ENCODE measurements at places on chromosomes 16 and 17. TPM values are rescaled to one million over a fixed set of nuclear protein-coding genes. Genes with fewer than 3 reads are reported as not detected.
A peak's percentile ranks its signal among the peaks of the same experiment; 100 is the strongest.

Gene KCNH4
- 0.18 TPM for total RNA-seq

Gene CCL4L2
- 2.1 TPM for total RNA-seq

GRCh38 chr17:59424331-59424730 is 92.9 kb downstream of the YPEL2 start:
- peak overlapping the region; percentile 14 for H3K27ac ChIP-seq
- H3K27me3 ChIP-seq = no peaks in the 10 kb centered on the region
- no peak overlapping the region for H3K4me3 ChIP-seq

- DNase-seq = no peak
- peaks cover 9% of the 10 kb centered on the region for H3K27me3 ChIP-seq
- no peaks in the 10 kb centered on the region for H3K36me3 ChIP-seq
- no peak overlapping the region for H3K4me3 ChIP-seq
- H3K27ac ChIP-seq = no peak overlapping the region
- H3K4me1 ChIP-seq = no peaks in the 10 kb centered on the region
Measured at GRCh38 chr17:20123209-20123608, 114.0 kb downstream of the SPECC1 start.

DNA sequence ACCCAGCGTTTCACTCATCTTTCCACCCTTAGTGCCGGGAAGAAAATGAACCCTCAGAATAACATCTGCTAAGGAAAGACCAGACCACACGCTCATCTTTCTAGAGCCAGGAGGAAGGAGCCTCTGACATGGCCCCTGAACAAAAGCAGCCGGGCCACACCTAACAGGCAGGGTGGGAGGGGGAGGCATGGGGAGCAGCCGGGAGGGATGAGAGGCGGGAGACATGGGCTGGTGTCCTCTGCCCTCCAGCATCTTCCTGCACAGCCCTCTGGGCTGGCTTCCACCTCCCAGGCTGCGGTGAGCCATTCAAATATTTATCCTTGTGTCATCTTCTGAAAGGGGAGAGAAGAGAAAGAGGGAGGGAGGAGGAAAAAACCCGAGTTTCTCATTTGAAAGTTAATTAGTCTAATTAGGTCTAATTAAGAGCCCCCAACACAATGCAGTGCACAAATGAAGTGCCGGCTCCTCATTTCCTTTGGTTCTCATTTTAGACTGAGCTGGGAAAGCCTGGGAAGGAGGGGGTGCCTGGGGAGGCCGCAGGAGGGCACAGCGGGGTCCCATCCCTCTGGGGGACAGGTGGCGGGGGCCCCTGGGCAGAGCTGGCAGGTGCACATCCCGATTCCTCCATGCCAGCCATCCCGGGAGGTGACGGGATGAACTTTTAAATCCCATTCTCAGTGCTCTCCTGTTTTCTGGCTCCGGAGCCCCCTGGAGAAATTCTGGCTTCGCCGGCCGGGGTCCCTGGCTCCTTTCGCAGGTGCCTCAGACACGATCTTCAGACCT is 90.5 kb downstream of the ENGASE start:
- peaks cover 19% of the 10 kb centered on the region for H3K4me1 ChIP-seq
- H3K36me3 ChIP-seq = no peaks in the 10 kb centered on the region
- no peak overlapping the region for H3K27ac ChIP-seq
- H3K27me3 ChIP-seq = no peaks in the 10 kb centered on the region
- DNase-seq = no peak
- no peak overlapping the region for H3K4me3 ChIP-seq

DNA sequence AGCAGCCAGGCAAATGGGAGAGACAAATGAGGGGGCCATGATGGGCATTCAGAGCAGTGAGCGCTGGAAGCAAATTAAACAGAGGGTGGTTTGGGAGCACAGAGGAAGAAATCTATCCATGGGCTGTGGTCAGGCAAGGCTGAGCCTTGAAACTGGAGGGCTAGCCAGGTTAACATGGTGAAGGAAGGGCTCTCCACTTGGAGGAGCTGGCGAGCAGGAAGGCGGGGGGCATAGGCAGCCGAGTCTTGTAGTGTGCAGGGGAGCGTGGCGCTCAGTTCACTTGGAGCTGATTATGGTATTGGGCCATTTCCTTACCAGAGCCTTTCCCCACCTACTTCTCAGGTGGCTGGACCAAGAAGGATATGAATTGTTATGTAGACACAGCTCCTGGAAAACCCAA is 189.7 kb downstream of the SNX29 start:
- no peaks in the 10 kb centered on the region for H3K4me1 ChIP-seq
- no peak overlapping the region for H3K4me3 ChIP-seq
- no peak for DNase-seq
- peaks cover 2% of the 10 kb centered on the region for H3K36me3 ChIP-seq
- no peaks in the 10 kb centered on the region for H3K27me3 ChIP-seq

DNA sequence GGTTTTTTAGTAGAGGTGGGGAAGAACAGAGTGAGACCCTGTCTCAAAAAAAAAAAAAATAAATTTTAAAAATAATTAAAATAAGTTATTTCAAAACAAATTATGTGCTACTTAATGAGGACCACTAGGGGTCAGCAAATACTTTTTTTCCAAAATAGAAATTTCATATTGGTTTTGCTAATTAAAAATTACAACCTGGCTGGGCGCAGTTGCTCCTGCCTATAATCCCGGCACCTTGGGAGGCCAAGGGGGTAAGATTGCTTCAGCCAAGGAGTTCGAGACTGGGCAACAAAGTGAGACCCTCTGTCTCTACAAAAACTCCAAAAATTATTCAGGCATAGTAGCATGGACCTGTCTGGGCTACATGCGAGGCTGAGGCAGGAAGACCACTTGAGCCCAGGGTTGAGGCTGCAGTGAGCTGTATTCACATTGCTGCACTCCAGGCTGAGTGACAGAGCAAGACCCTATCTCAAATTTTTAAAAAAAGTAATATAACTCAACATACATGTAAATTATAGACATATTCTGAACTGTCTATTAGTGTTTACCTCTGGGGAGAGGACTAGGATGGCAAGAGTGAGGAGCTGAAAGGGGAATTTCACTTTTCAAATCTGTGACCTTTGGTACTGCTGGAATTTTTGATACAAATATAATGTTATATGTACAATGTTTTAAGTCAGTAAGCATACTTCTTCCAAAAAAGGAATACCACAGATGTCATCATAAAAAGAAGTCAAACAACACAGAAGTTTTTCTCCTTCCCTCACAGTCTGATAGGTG is 8.1 kb downstream of the MEIOB start:
- no peak for DNase-seq
- no peaks in the 10 kb centered on the region for H3K4me1 ChIP-seq
- H3K4me3 ChIP-seq = no peak overlapping the region
- H3K27me3 ChIP-seq = peaks cover 22% of the 10 kb centered on the region
- no peaks in the 10 kb centered on the region for H3K36me3 ChIP-seq

DNA sequence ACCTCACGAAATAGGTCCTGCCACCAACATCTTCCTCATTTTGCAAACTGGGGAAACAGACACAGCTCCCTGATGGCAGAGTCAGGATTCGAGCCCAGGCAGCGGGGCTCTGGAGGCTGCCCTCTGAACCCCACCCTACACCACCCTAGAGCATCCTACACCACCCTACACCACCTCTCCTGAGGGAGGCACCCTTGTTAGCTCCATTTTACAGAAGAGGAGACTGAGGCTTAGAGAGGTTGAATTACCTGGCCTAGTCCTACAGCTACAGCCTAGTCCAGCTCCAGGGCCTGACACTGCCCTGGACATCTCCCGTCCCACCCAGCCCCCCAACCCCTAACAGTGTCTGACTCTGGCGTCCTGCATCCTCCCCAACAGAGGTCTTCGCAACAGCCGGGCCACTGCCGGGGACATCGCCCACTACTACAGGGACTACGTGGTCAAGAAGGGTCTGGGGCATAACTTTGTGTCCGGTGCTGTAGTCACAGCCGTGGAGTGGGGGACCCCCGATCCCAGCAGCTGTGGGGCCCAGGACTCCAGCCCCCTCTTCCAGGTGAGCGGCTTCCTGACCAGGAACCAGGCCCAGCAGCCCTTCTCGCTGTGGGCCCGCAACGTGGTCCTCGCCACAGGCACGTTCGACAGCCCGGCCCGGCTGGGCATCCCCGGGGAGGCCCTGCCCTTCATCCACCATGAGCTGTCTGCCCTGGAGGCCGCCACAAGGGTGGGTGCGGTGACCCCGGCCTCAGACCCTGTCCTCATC is 3.2 kb upstream of the NECAB2 start:
- H3K4me3 ChIP-seq = no peak overlapping the region
- no peak overlapping the region for H3K27ac ChIP-seq
- no peak for DNase-seq
- H3K27me3 ChIP-seq = peaks cover 18% of the 10 kb centered on the region

DNA sequence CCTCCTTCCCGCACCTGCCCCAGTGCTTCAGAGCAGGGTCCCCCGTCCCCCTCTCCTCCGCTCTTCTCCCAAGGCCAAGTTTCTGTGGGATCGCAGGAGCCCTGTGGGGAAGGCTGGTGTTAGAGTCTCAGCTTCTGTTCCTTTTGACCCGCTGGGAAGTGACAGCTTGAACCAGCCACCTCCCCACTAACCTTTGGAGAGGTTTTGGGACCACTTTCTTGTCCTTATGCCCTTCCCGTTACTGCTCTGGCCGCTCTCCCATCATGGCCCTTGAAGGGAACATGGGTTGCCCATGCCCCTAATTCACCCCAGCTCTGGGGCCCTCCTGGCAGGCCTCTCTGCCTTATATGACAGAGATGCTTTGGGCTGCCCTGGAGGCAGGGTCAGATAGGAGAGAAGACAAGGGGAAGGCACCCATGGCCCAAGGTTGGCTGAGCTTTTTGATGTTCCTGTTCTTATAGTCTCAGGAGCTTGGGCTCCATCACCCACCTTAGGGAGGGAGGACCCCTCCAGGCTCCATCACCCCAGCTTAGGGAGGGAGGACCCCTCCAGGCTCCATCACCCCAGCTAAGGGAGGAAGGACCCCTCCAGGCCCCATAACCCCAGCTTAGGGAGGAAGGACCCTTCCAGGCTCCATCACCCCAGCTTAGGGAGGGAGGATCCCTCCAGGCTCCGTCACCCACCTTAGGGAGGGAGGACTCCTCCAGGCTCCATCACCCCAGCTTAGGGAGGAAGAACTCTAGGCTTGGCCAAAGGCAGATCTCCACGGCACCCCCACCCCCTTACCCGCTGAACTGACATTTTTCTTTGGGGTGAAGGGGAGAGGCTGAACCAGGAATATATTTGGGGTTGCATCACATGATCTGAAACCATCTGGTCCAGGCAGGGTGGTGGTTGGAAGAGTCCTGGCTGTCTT is 45.0 kb downstream of the NT5M start:
- no peak overlapping the region for H3K4me3 ChIP-seq
- H3K4me1 ChIP-seq = no peaks in the 10 kb centered on the region
- no peaks in the 10 kb centered on the region for H3K36me3 ChIP-seq
- DNase-seq = no peak
- H3K27ac ChIP-seq = no peak overlapping the region
